ENCODE measurements at places on chromosomes 11 and 22. TPM values are rescaled to one million over a fixed set of nuclear protein-coding genes. Genes with fewer than 3 reads are reported as not detected.

DNA sequence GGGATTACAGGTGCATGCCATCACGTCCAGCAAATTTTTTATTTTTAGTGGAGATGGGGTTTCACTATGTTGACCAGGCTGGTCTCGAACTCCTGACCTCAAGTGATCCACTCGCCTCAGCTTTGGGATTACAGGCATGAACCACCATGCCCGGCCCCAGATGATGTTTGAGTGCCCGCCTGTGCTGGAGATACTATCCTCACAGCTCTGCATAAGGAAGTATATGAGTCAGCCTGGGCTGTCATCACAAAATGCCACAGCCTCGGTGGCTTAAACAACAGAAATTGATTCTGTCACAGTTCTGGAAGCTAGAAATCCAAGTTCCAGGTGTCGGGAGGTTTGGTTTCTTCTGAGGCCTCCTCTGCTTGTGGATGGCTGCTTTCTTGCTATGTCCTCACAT is 119.3 kb downstream of the OSBP2 start:
- no peak for DNase-seq

DNA sequence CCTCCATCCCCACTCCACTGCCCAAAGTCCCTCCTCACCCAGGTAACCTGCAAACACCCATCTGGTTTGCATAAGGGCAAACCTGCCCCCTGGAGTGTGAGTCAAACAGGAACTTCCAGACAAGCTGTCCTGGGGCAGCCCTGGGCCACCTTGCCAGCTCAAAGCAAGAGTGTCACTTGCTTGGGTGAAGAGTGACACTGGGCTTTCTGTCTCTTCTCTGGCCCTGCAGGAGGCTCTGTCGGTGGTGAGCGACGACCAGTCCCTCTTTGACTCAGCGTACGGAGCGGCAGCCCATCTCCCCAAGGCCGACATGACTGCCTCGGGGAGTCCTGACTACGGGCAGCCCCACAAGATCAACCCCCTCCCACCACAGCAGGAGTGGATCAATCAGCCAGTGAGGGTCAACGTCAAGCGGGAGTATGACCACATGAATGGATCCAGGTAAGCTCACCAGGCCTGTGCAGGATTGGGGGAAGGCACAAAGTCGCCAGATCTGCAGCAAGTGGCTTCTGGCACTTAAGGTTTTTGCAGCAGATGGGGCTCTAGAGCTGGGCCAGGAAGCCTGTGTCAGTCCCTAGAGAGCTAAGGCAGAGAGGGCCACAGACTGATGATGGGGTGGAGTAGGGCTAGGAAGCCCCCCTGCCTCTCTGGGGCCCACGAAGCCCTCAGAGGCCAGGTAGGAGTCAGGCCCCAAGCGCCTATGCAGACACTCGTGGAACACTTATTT is 64.2 kb downstream of the FLI1 start:
- DNase-seq = no peak

GRCh38 chr11:70900540-70900939 is 351.8 kb downstream of the SHANK2 start:
- DNase-seq = no peak

- no peak for DNase-seq
These were observed 205.5 kb downstream of the CTTN start for GRCh38 chr11:70603756-70604211.

DNA sequence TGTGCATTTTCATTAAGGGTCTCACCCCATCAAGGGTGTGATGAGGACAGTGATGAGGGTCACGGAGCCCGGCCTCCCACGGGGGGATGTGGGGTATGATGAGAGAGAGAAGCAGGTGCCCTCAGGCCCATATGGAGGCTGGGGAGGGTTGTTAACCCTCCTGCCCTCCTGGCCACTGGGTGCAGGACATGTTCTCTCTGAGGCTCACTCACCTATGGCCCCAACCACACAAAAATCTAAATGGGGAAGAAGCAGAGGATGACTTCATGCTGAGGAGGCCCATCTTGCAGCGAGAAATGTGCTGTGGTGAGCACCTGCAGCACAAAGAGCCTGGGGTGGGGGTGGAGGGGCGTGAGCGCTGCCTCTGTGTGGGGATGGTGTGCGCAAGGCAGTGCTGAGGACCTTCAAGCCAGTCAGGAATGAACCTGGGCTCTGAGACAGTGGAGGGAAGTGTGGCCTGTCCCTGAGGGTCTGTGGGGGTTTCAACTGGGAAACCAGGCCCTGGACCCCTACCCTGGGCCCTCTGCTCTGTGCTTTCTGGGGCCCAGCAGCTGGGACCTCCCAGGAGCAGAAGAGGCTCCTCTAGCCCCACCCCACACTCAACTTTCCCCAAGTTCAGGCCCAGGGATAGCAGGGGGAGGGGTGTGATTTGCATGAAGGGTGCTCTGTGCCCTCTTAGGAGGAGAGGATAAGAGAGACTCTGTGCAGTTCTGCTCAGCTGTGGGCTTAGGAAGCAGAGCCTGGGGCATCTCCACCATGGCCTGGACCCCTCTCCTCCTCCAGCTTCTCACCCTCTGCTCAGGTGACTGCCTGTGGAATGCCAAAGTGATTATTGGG is 43.0 kb upstream of the TOP3B start:
- DNase-seq = no peak

DNA sequence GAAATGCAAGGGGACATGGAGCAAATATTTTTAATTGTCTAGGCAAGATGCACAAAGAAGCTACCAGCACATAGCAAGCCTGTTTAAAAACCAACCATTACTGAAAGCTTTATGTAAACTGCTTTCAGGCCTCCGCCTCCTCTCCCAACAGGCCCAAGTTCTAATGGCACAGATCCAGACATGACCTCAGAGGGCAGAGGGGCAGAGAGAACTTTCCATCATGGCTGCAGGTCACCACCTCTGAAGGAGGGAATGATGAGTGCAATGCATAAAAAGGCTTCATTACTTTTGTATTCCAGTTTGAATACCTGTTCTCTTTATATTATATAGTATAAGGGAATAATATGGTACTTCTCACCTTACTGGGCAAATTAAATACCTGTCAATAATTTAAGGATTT is 15.2 kb downstream of the DDX17 start:
- peak; percentile 80 for DNase-seq

- no peak for DNase-seq
These were observed 14.6 kb upstream of the POLD3 start for GRCh38 chr11:74577624-74578396.

GRCh38 chr11:61701242-61701886 is 21.2 kb downstream of the DAGLA start:
- DNase-seq = peak; percentile 60

DNA sequence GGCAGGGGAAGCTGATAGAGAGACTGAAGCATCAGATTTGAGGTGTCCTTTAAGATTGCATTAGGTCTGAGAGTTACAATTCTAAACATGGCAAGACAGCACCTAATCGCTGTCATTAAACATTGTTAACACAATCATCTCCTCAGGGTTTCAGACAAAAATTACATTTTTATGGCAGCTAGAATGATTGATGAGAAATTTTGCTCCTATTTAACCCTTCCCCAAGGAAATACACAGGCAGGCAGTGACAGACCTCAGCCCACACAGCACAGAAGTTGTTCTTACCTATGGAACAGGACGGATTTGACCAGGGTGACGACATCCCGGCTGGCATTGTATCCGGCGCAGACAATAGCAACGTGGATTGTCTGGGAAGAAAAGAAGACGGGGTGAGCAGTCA is 294.3 kb downstream of the LARGE1 start:
- DNase-seq = no peak

The FLRT1 gene
- 1.9 TPM for polyA plus RNA-seq

The PKP3 gene
- 71.6 TPM for polyA plus RNA-seq

The MS4A4E gene
- polyA plus RNA-seq = 0.85 TPM

The KCTD14 gene
- 3.1 TPM for polyA plus RNA-seq

The THOC5 gene
- 24.3 TPM for polyA plus RNA-seq

The MISFA gene
- 4.3 TPM for polyA plus RNA-seq

The CASP5 gene
- polyA plus RNA-seq = 15.2 TPM
